ENCODE measurements at places on chromosomes 13 and 19. TPM values are rescaled to one million over a fixed set of nuclear protein-coding genes. Genes with fewer than 3 reads are reported as not detected.

DNA sequence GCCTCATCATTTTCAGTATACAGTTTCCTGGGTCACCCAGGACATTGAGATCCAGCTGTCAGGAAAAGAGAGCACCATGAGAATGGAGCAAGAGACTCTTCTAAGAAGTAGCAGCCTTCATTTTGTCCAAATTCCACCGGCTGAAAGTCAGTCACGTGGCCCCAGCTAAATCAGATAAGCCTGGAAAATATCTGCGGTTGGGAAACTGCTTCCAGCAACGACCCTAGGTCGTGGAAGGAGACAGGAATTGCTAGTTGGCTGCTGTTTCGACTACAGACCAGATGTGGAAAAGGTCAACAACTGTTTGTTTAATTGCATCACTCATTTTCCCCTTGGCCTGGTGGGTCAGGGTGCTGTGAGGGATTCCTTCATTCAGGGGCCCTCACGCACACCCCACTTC is 107.0 kb downstream of the ZNF536 start:
- no peak for DNase-seq

Gene GPR4
- total RNA-seq: not detected

DNA sequence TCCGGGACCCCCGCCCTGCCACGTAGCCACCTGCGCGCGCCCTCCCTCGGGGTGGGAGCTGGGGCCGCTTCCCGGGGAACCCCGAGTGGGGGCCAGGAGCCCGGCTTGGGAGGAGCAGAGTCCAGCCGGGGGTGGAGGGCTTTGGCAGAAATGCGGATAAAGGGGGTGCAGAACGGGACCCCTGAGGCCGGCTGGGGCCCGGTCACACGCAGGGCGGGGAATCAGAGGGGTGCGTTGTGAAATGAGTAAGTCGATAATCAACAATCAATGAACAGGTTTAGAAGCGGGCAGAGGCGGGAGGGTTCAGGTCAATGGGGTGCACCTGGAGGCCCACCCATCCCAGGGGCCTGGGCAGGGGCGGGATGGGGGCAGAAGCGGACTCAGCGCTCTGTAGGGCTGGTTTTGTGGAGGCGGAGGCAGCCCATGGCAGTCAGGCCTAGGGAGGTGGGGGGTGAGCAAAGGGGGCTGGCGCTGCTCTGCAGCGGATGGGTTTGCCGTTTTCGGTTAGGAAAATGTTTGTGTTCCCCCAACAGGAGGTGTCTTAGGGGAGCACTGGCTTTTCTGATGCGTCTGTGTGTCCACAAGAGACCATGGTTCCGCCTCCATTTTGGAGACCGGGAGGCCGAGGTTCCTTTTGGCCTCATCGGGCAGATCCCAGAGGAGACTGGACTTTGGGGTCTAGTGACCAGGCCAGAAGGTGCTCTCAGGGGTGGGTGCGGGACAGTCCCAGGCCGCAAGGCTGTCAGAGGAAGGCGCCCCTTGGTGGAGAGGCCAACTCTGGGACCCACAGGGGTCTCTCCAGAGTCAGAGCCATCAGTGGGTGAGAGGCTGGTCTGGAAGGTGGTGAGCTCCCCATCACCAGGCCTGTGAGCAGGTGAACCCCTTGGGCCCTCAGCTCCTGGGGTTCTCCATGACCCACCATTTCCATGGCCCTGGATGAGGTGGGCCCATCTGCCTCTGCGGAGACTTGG is 683 bp upstream of the DIRAS1 start:
- DNase-seq: no peak

Gene FXYD1
- not detected for total RNA-seq

GRCh38 chr19:30360376-30361106 is 11.6 kb upstream of the ZNF536 start:
- DNase-seq: no peak

DNA sequence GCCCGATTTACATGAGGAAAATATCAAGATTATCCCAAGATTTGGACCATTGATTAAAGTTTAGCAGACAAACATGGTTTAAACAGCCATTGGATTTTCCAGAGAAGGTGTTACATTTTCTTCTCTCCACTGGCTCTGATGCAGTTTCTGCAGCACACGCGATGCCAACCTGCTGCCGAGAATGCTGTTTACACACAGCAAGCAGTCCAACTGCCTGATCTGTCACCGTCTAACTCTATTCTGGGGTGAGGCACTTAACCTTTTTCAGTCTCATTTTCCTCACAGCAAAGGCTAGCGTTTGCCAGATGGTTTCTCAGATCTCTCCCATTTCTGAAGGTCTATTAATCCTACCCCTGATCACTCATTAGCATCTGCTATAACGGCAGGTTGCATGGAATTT is 763.5 kb upstream of the GPC6 start:
- DNase-seq: no peak

Gene RHPN2
- 21.3 TPM for total RNA-seq

Gene SUGT1
- total RNA-seq: 49.8 TPM
